ENCODE measurements at places on chromosomes 4 and X.

GRCh38 chrX:110310000-110310790 lies 7.7 kb downstream of the AMMECR1 start:
- DNase-seq: no peak

GRCh38 chr4:183094393-183095198 lies 4.5 kb upstream of the WWC2 start:
- no peak for DNase-seq

GRCh38 chr4:47930971-47931804 lies 16.8 kb upstream of the NFXL1 start:
- no peak for DNase-seq

DNA sequence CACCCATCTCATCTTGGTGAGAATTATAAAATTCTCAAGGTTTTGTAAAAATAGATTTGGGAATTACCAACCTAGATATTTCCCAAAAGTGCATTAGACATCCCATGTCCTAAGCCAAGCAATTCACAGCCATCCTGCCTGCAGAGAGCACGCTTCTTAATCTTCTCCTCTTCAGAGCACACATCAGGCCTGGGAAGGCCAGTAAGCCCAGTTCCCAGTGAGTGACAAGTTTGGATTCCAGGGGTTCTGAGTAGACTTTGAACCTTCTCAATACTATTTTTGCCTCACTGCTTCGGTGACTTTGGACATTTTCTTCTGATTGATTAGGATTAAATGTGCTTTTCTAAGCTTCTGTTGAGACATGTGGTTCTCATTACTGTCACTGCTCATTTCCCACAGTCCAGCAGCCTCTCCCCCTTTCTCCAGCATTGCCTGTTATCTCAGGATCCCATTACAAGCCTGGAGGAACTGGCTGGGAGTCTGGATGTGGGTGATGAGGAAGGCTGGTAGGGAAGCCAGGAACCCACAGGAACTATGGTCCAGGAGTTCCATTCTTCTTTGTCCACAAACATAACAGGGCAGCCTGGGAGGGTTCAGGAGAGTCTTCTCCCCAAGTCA lies 56.4 kb upstream of the TMEM150C start:
- no peak for DNase-seq

- DNase-seq: no peak
Measured at GRCh38 chr4:1239141-1239949, 9.6 kb downstream of the CTBP1 start.

GRCh38 chrX:78573630-78574029 lies 85.5 kb downstream of the RTL3 start:
- no peak for DNase-seq

- DNase-seq: no peak
Measured at GRCh38 chrX:134670134-134670924, 12.1 kb upstream of the PLAC1 start.

All from activated effector memory CD4-positive, alpha-beta T cell treated with Interleukin-2 at 50 U/mL for 16 hours (primary cell).